AG04450 (cell line): ENCODE measurements at places on chromosomes 12 and 14. TPM values are rescaled to one million over a fixed set of nuclear protein-coding genes. Genes with fewer than 3 reads are reported as not detected.

MYO1H gene
- polyA plus RNA-seq: not detected in 2 replicates

FOXN4 gene
- not detected in 2 replicates for polyA plus RNA-seq

PTPRB gene
- polyA plus RNA-seq: 0.02 and 0.04 TPM in 2 replicates

KLRF1 gene
- not detected in 2 replicates for polyA plus RNA-seq

BCL2L2 gene
- 21.5 and 22.2 TPM in 2 replicates for polyA plus RNA-seq

RTL1 gene
- not detected in 2 replicates for polyA plus RNA-seq

ANG gene
- 5.1 TPM in 2 replicates for polyA plus RNA-seq

C12orf50 gene
- polyA plus RNA-seq: not detected in 2 replicates

SAMD15 gene
- polyA plus RNA-seq: 0.66 and 0.72 TPM in 2 replicates

KSR2 gene
- polyA plus RNA-seq: not detected in 2 replicates

RNASE7 gene
- not detected in 2 replicates for polyA plus RNA-seq

GPRC5D gene
- polyA plus RNA-seq: not detected in 2 replicates
